ENCODE measurements at places on chromosomes 3 and 15.

DNA sequence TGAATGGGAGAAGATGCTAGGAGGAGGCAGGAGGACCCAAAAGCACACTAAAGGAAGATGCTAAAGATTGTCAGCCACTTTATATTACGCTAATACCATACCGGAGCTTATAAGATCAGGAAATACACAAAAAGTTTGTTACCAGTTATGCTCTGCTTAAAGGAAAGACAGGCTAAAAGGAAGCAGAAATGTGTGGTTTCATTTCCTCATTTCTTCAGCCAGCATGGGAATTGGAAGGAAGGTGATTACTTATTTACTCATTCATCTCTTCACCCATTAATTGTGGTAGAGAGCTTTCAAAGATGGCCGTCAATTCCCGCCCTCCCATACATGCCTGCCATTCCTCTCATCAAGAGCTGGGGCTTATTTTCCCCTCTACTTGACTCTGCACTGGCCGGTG is 26.7 kb upstream of the TMEM158 start:
- DNase-seq, result no peak

- DNase-seq, result no peak
Measured at GRCh38 chr3:149087208-149087607, 875 bp upstream of the HLTF start.

DNA sequence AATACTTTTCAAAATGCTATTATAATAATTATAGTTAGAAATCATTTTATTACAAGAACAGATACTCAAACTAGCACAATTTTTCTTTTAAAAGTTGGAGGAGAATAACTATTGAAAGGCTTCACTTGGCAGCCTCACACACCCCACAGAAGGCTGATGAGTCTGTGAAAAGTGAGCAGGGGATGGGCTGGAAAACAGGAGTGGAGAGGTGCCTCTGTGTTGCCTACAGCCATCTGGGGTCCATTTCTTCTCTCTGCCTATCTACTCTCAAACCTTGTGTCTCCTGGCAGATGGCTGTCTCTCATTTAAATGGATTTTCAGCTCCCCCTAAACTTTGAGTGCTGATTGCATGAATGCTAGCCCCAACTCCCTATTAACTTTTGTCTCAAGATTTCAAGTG is 230.8 kb downstream of the CLSTN2 start:
- DNase-seq, result no peak

GRCh38 chr15:99963976-99964375 is 230.7 kb upstream of the LYSMD4 start:
- DNase-seq, result no peak

DNA sequence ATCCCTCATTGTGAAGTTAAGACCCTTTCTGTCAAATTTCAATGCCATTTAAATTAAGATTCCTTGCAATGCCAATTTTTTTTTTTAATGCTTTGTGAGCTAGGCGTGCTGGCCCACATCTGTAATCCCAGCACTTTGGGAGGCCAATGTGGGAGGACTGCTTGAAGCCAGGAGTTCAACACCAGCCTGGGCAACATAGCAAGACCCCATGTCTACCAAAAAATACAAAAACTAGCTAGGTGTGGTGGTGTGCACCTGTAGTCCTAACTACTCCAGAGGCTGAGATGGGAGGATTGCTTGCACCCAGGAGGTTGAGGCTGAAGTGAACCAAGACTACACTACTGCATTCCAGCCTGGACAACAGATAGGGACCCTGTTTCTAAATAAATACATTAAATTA is 5.6 kb upstream of the SH3BP5 start:
- no peak for DNase-seq

GRCh38 chr15:37751401-37751800 is 183.0 kb upstream of the TMCO5A start:
- DNase-seq, result no peak

GRCh38 chr15:44536302-44536961 is 515 bp upstream of the EIF3J start:
- peak; percentile 92 for DNase-seq

- DNase-seq, result no peak
Measured at GRCh38 chr3:186088335-186088734, 20.6 kb downstream of the ETV5 start.

- no peak for DNase-seq
Measured at GRCh38 chr3:30321065-30321464, 285.3 kb upstream of the TGFBR2 start.

DNA sequence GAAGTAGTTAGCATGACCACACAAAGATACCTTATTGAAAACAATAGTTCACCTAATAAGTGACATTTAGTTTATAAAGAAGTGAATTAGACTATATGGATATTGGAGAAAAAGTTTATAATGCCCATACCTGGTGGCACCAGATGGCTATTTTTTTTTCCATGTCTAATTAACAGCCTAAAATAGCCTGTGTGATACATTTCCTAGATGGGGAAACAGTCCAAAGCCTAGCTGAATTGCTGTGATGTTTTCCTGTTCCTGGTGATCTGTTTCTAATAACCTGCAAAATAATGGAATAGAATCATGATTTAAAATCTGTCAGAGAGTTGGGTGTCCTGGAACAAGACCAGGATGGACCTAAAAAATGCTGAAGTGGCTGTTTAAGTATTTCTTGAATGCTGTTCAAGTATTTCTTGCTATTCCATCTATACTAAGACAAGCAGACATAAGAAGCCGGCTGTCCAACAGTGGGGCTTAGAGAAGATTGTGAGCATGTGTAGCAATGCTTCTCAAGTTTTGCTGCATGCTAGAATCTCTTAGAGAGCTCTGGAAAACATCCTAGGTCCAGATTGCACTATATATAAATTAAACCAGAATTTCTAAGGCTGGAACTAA is 31.3 kb downstream of the LRRC3B start:
- DNase-seq, result no peak

DNA sequence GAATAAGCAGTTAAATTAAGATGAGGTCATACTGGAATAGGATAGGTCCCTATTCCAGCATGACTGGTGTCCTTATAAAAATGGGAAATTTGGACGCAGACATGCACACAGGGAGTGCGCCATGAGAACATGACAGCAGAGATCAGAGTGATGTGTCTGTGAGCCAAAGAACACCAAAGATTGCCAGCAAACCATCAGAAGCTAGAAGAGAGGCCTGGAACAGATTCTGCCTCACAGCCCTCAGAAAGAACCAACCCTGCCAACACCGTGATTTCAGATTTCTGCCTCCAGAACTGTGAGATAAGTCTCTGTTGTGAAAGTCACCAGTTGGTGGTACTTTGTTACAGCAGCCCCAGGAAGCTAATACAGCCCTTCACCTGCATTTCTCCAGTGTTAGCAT is 34.7 kb downstream of the EPHB1 start:
- no peak for DNase-seq

- peak; percentile 77 for DNase-seq
Measured at GRCh38 chr3:132535575-132536441, 61.3 kb upstream of the ACKR4 start.

DNA sequence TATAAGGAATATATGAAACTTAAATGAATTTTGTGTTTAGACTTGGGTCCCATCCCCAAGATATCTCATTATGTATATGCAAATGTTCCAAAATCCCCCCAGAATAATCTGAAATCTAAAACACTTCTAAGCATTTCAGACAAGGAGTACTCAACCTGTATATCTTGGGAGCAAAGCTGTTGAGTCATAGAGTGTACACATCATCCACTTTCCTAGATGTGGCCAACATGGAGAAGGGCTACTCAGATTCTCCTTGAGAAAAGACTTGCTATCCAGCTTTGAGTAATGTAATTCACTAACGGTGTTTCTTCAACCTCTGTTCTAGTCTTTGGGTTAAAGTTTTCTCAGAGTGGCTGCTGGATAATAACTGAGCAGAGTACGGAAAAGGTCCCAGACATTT is 215.5 kb upstream of the POU1F1 start:
- DNase-seq, result no peak

- DNase-seq, result no peak
Measured at GRCh38 chr3:69219101-69219708, 96.8 kb upstream of the LMOD3 start.
